ENCODE measurements at places on chromosomes 5 and 9.

DNA sequence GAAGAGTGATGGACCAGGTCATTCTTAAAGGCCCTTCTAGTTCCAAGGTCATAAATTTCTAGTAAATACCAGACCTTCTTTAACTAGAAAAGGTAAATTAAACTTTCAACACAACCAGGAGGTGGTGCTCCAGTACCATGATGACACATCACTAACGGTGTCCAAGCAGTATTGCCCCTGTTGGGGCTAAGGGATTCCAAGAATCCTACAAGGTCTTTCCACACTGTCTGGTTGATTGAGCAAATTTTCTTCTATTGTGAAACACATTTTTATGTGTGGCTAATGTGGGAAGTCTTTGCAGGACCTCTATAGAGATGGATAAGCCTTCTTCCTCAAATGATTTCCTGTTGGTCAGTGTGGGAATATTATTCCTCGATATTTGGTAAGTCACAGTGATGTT lies 459.6 kb upstream of the PAPPA start:
- peak; percentile 18 for DNase-seq

DNA sequence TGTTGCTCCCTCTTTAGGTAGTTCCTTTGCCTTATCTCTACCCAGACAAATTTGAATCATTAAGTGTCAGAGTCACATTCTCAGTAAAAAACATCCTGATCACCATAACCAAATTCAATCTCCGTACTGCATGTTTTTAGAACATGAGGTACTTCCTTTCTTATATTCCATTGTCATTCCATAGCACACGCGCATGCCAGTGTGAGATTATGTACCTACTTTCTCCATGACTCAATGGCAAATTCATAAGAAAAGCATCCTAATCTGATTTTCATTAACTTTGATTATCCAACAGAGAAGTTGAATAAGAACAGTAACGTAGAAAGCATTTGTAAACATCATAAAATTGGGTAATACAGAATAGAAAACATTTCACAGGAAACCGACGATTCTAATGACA lies 1118.6 kb upstream of the CDH9 start:
- DNase-seq, result no peak

DNA sequence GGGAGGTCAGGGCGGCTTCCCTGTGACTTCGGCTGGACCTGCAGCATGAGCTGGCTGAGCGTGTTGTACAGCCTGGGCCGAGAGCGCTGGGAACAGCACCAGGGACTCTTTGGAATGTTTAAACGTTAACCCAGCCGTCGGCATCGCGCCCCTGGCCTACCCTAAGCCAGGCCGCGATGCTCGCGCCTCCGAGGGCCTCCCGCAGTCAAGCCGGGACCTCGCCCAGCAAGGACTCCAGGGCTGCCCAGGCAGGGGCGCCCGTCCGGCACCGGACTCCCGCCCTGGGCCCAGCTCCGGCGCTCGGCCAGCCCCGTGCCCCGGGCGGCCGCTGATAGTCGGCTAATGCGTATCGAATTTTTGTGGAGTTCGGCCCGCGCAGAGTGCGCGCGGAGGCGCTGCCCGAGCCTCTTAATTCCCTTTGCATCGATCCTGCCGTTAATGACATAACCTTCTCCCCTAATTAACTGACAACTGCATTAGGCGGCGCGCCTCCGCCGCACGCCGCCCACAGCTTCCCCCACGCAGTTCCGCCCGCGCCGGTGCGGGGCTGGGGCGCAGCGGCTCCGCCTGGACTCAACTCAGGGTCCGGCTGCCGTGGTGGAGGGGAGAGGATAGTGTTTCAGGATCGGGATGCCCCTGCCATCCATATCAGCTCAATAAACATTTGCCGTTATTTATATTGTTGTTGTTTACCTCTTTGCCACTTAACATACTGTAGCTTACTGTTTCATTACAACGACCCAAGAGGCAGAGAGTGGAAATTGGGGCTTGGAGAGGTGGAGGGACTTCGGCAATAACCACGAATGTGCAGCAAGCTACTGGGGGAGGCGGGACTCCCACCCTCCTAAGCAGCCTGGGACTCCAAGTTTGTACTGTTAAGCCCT lies 28.8 kb upstream of the CDC23 start:
- no peak for DNase-seq

GRCh38 chr9:137077758-137078693 lies 709 bp downstream of the UAP1L1 start:
- no peak for DNase-seq

- no peak for DNase-seq
Measured at GRCh38 chr5:156686380-156686779, 163.7 kb upstream of the PPP1R2B start.

GRCh38 chr5:150035139-150035895 lies 34.8 kb downstream of the HMGXB3 start:
- DNase-seq, result no peak

- peak; percentile 12 for DNase-seq
Measured at GRCh38 chr9:68552700-68553476, 12.2 kb upstream of the TMEM252 start.

DNA sequence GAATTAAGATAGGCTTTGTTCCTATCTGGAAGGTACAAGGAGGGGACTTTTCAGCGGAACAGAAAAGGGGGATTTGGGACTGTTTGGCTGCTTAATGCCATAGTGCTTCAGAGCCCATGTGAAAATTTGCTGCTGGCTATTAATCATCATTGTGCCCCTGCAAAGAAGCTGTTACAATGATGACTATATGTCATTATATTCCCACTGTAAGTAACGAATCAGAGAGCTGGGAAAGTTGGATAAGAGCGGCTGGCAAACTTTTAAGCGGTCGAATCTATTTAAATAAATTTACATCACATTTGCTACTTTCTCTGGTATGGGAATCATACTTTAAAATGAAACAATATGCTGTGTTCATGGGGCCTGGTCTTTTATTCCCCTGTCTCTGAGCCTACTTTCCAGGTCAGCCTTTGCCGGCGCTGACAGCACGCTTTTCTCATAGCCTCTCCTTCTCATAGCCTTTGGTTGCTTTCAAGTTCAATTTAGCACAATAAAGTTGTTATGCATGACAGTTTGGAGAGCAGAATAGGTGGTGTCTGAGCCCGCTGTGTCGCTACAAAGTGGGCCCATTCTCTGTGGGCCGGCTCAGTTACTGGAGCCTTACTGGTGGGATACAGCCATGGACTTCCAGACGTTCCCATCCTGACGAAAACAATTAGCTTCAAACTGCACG lies 271.2 kb upstream of the TMEM161B start:
- DNase-seq, result no peak

- DNase-seq, result peak; percentile 6
Measured at GRCh38 chr9:97768746-97769145, 71.6 kb upstream of the XPA start.

DNA sequence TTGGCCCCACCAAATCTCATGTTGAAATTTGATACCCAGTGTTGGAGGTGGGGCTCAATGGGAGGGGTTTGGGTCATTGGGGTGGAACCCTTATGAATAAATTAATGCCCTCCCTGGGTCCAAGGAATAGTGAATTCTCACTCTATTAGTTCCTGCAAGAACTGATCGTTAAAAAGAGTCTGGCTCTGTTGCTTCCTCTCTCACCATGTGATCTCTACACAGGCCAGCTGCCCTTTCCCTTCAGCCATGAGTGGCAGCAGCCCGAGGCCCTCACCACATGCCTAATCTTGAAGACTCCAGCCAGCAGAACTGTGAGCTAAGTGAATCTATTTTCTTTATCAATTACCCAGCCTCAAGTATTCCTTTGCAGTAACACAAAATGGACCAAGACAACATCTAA lies 106.0 kb downstream of the CAAP1 start:
- no peak for DNase-seq

DNA sequence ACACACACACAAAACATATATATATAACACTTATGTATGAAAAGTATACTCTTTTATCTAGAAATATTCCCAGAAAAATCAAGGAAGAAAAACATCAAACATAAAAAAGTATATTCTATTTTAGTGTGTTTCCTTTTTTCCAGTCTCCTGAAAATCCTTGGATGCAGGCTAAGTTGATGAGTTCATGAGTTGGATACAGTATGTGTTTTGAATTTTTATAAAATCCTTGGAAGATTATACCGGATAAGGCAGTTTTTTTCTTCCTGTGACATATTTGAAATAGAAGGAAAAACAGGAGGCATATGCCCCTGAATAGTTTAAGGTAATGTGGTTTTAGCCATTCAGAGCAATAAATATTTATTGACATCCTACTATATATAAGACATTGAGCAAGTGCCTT lies 203.6 kb downstream of the SNX18 start:
- DNase-seq, result no peak

- no peak for DNase-seq
Measured at GRCh38 chr5:53892224-53892623, 331.8 kb downstream of the NDUFS4 start.

- DNase-seq, result no peak
Measured at GRCh38 chr9:28735738-28736342, 1162.6 kb upstream of the C9orf72 start.

DNA sequence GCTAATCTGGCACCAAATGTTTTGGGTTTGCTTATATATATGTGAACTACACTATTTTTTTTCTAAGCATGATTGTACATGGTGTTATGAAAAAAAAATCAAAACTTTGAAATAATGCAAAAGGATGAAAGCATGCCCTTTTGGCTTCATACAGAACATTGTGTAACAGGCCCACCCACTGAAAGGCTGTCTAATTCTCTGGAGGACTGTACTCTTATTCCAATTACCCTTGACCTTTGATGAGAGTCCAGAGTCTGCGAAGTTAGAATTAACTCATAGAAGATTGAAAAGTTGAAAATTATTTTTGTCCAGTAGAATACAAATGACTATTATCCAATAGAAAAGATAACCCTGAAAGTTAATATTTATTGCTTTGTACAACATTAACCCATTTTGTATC lies 117.4 kb downstream of the ADAMTS12 start:
- no peak for DNase-seq

GRCh38 chr9:86838519-86839497 lies 108.5 kb downstream of the GAS1 start:
- no peak for DNase-seq
